ENCODE measurements at places on chromosomes 1 and 21. TPM values are rescaled to one million over a fixed set of nuclear protein-coding genes. Genes with fewer than 3 reads are reported as not detected.

KRTAP19-1 gene
- polyA plus RNA-seq: not detected

SPRR1A gene
- polyA plus RNA-seq: not detected

YIPF1 gene
- polyA plus RNA-seq: 47.8 TPM

ILDR2 gene
- 0.21 TPM for polyA plus RNA-seq

BCL10 gene
- 13.6 TPM for polyA plus RNA-seq

SELP gene
- polyA plus RNA-seq: 5.9 TPM

NDUFV3 gene
- polyA plus RNA-seq: 24.9 TPM

ACTL8 gene
- 0.80 TPM for polyA plus RNA-seq

CATSPERE gene
- 0.70 TPM for polyA plus RNA-seq

ADAM30 gene
- not detected for polyA plus RNA-seq

COL24A1 gene
- 0.31 TPM for polyA plus RNA-seq

TP73 gene
- polyA plus RNA-seq: 0.04 TPM

HCRTR1 gene
- not detected for polyA plus RNA-seq

PCAT6 gene
- 2.8 TPM for polyA plus RNA-seq

CYB5RL gene
- 7.5 TPM for polyA plus RNA-seq

CEP170 gene
- 25.6 TPM for polyA plus RNA-seq

IL19 gene
- polyA plus RNA-seq: not detected

ALPL gene
- polyA plus RNA-seq: 4.1 TPM

LCE1C gene
- polyA plus RNA-seq: not detected

COL9A2 gene
- polyA plus RNA-seq: 1.2 TPM

HSD3B2 gene
- 1,514 TPM for polyA plus RNA-seq

ERG gene
- polyA plus RNA-seq: 9.5 TPM

DAB1 gene
- polyA plus RNA-seq: 0.22 TPM

PRDM2 gene
- 30.0 TPM for polyA plus RNA-seq

ATP1A4 gene
- 0.37 TPM for polyA plus RNA-seq

NIPAL3 gene
- polyA plus RNA-seq: 4.4 TPM

KIF21B gene
- polyA plus RNA-seq: 0.58 TPM

C1orf94 gene
- polyA plus RNA-seq: not detected

ICOSLG gene
- 0.42 TPM for polyA plus RNA-seq

S100A9 gene
- polyA plus RNA-seq: 57.8 TPM

KCNE2 gene
- polyA plus RNA-seq: 0.33 TPM

BCAN gene
- 0.43 TPM for polyA plus RNA-seq

SHE gene
- 6.9 TPM for polyA plus RNA-seq

PROK1 gene
- polyA plus RNA-seq: 428 TPM

MYBPH gene
- not detected for polyA plus RNA-seq

HTR6 gene
- polyA plus RNA-seq: not detected

CYYR1 gene
- polyA plus RNA-seq: 16.0 TPM

MYCL gene
- polyA plus RNA-seq: 1.3 TPM

TEKT2 gene
- polyA plus RNA-seq: 0.12 TPM

SELL gene
- polyA plus RNA-seq: 0.42 TPM

REN gene
- 2.9 TPM for polyA plus RNA-seq

FABP3 gene
- 153 TPM for polyA plus RNA-seq

NOL9 gene
- 7.2 TPM for polyA plus RNA-seq

TIAM1 gene
- polyA plus RNA-seq: 10.5 TPM

KAZN gene
- polyA plus RNA-seq: 10.1 TPM

PGLYRP4 gene
- not detected for polyA plus RNA-seq

PLA2G5 gene
- 29.7 TPM for polyA plus RNA-seq

HFM1 gene
- polyA plus RNA-seq: 3.2 TPM

DNALI1 gene
- 22.4 TPM for polyA plus RNA-seq

NTMT2 gene
- polyA plus RNA-seq: not detected

RSRP1 gene
- 131 TPM for polyA plus RNA-seq

LRRC38 gene
- 0.27 TPM for polyA plus RNA-seq

ADAMTS5 gene
- polyA plus RNA-seq: 37.3 TPM

INAVA gene
- polyA plus RNA-seq: 0.18 TPM

Measured in ovary (tissue), 10 donors.